ENCODE measurements at places on chromosomes 2 and 18.

DNA sequence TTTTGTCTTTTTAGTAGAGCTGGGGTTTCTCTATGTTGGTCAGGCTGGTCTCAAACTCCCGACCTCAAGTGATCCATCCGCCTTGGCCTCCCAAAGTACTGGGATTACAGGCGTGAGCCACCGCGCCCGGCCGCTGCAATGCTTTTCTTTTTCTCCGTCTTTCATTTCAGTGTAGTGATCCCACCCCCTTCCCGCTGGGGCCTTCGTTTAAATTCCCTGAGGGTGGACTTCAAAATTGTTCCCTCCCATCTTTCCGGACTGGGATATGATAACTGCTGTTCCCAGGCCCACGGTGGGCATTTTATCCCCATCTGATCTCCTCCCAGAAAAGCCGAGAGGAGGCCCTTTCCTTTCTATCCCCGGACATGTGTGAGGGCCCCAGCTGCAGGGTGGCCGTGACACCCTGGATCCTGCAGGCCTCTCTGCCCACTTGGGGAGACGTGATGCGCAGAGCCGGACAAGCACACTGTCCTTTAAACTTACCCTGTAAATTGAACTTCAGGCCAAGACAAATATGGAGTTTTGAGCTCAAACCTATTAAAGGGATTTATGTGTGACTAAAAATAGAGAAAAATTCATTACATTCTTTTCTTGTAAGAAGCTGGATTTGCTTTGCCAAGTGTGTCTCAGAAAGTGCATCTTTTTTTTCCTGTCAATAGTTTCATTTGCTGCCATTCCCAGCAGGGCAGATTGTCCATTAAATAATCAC, 54.5 kb upstream of the AFF3 start:
- DNase-seq, result no peak

DNA sequence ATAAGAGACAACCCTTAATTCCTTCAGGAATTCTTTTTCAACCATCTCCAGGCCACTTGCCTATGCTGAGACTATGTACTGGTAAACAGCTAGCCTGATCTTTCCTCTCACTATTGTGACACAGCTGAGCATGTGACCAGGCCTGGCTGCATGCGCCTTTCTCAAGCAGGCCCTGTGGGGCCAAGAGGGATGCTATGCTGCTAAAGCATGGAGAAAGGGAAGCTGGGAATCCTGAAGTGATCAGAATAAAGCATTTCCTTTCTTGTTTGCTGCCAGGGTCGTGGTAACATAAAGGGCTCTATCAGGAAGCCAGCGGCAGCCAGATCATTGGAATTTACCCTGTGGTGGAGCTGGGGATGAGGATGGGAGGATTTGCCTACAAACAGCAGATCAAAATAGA, 29.8 kb upstream of the LCLAT1 start:
- no peak for DNase-seq

DNA sequence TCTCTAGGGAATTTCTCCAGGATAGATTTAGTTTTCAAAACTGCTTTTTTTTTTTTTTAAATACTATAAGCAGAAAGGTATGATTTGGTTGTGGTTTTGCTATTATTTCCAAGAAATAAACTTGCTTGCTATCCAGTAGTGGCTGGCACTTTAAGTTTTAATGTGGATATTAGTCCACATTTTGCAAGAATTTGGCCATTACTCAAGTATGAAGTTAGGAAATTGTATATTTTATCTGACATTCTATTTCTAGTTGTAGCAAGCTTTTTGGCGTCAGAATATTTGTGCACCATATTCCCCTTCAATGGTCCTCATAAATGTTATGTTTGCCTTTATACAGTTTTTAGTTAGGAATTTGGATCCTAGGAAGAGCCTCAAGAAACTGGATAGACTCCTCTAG, 226.3 kb downstream of the ZNF521 start:
- DNase-seq, result no peak

DNA sequence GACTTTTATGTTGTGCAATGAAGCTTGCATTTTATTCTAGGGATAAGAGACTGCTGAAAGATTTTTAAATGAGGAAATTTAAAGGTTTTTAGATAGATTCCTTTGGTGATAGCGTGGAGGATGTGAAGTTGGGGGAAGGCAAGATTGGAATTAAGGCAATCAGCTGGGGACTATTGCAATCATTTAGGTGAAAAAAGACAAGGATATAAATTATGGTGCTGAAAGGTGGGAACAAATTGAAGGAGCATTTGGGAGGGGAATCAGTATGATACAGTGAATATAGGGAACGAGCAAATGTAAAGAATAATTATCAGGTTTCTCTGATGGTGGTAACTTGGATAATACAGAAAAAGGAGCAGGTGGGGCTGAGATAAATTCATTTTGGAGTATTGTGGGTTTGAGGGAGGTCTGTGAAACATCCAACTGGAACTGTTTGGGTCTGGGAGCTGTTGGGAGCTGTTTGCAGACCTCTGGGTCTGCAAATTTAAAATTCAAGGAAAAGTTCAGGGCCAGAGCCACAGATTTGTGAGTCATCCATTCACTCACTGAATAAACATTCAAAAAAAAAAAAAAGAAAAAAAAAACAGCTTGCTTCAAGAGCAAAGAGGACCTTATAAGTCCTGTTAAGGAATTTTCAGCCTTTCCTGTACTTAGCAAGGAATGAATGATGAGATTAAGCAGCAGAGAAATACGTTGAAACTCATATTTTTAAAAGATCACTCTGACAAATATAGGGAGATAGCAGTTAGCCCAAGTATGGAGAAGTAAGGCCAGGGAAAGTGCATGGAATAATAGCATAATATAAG, 257.5 kb upstream of the FN1 start:
- DNase-seq, result peak; percentile 93

DNA sequence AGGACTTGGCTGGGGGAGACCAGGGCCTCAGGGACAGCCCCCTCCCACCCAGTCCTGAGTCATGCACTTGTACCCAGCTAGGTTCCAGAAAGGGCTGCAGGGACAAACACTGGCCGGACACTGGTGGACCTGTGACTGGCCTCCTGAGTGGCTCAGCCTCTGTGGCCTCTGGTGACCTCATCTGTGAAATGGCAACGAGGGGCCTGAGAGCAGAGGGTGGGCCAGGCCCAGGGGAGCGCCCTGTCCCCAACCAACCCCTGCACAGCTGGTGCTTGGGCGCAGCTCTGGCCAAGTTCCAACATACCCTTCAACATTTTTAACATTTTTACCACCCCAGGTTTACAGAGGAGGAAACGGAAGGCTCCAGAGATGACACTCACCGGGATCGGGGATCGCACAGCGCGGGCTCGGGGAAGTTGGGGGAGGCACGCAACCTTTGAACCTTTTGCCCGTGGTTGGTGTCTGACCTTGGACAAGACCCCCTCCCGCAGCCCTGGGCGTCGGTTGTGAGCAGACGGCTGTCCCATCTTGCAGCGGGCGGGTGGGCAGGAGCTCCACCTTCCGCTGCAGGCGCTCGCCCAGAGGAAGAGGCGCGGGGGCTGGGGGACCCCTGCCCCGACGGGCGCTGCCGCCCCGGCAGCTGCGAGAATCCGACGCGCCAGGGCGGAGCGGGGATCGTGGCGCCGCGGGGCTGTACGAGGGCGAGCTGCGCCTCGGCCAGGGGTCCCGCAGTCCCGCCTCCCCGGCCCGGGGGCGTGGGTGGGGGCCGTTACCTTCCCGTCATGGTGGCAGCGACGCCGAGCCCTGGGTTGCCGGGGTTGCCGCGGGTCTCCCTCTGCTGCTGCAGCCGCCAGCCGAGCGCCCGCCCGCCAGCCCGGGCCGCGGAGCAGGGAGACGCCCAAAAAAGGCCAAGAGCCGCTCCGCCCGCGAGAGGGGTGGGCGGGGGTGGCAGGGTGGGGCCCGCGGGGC, 805 bp downstream of the LIMS2 start:
- DNase-seq, result no peak

DNA sequence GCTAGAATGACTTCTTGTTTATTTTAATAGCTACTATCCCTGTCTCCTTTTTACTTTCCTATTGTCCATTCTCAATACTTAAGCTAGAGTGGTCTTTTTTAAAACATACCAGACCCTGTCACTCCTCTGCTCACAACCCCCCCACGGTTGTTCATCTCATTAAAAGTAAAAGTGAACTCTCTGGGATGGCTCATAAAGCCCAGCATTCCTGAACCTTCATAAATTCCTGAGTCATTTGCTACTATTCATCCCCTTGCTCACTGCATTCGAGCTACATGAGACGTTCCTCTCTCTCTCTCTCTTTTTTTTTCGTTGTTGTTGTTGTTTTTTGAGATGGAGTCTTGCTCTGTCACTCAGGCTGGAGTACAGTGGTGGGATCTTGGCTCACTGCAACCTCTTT, 148.7 kb upstream of the DSEL start:
- DNase-seq, result no peak

DNA sequence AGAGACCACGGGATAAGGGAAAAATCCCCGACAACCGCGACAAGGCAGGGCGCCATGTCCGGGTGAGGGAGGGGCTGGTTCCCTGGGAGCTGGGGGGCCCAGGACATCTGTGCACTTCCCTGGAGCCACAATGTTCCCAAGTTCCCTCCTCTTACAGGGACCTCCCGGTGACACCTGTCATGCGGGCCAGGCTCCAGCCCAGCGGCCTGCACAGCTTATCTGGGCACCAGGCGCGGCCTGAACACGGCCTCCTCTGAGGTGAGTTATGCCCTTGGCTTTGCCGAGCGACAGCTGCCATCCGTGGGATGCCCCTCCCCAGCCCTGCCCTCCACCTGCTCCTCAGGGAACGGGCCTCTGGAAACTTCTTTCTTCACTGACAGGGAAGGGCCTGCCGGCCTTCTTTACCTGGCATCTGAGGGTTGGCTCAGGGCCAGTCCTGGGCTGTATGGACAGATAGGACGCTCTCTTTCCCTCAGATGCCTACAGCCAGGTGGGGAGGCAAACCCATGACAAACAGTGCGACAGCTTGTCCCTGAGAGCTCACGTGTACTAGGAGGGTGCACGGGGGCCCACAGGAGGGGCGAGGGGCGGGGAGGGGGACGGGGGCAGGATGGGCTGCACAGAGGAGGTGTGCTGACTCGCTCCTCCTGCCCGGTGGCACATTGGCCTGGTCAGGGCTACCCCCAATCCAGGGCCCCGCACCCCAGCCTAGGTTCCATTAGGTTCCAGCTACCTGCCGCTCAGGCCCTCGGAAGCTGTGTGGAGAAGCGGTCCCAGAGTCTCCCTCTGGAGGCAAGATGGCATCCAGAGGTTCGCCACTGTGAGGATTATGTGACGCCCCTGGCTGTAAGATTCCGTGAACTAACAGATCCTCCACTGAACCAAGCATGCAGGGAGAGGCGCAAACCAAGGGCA, 34.9 kb upstream of the HPCAL1 start:
- DNase-seq, result peak; percentile 38

DNA sequence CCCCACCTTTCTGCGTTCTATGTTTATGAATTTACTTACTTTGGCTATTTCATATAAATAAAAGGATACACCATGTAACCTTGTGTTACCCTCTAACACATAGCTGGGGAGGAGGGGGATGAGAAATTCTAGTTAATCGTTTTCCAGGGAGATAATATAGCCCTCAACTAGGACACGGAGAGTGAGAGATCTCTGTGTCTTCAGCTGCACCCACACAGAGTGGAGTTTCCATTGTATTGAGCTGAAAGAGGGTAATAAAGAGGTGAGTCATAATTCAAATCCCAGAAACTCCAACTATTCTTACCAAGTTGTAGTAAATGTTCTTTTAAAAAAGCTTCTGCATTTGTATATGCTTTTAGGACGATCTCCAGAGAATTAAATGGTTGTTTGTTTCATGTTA, 110.1 kb upstream of the SULT1C3 start:
- DNase-seq, result no peak

DNA sequence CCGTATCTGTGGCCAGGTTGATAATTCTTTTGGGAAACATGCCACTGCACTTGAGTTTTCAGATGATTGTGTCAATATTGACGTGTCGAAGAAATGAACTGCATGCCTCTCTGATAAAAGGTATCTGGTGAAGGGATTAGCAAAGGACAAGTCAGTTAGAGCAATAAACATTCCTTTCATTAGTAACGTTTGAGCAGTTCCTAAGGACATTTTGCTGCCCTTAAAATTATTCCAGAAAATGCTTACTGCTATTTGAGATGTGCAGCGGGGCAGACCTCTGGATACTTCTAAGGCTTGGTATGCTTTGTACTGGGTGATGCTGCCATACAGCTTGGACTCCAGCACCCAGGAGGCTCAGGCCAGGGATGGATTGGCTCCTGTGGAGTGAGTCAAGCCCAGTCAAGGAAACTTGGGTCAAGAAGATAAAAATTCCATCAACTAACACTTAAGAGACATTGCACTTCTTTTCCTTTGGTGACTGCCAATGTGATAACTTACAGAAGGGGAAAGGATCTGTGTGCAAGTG, 166.7 kb downstream of the FHOD3 start:
- DNase-seq, result peak; percentile 33

DNA sequence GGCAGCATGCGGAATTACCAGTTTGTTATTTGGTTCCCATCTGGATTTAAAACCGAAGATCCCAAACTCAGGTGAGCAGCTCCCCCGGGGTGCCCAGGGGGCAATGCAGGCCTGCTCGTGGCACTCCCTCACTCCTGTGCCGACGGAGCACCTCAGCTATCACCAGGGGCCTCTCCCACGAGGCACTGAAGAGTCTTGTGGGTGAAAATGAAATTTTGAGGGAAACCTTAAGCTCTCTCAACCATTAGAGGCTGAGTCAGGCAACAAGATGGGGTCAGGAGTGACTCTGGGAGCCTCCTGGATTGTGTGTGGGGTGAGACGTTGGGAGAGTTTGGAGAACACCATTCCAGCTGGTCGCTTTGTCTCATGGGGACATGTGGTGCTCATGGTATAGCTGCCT, 189.0 kb downstream of the PRKCE start:
- no peak for DNase-seq

DNA sequence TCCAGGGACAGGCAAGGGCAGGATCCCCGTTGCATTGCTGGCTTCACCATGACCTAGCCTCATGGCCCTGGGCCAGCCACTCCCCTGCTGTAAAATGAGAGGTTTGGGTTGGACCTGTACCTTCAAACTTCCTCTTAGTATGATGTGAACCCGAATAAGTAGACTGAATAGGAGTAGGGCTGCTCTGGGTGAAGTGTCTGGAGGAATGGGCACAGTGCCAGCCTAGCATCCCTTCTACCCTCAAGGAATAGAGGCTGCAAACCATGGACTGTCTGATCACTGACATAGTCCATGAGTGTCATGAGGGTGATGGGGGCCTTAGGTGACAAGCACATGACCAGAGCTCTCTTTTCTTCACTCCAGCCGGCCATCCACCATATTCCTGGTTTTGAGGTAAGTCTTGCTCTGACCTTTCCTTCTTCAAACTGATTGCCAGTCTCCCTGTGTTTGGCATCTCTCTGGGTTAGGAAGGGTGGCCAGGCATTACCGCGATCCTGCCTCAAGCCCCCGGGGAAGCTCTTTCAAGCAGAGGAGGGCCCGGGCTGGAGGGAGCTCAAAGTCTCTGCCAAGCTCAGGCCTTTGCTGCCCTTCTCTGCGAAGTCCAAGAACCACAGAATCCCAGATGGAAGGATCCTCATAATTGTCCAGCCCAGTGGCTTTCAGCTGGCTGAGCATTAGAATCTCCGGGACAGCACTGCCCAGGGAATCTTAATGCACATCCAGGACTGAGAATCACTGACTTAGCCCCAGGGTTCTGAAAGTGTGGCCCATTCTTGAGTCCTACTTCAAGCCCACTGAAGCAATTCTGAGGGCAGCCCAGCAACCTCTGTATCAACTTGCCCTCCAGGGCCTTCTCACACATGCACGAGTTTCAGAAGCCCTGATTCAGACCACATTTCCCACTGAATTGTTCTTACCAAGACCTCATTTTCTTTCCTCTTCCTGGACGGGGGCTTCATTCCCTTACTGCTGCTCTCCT, 148.1 kb downstream of the DYSF start:
- DNase-seq, result no peak

All from HepG2 (cell line).